Muscle of back (tissue), 13 donors: ENCODE measurements at places on chromosomes 3 and 15.

DNA sequence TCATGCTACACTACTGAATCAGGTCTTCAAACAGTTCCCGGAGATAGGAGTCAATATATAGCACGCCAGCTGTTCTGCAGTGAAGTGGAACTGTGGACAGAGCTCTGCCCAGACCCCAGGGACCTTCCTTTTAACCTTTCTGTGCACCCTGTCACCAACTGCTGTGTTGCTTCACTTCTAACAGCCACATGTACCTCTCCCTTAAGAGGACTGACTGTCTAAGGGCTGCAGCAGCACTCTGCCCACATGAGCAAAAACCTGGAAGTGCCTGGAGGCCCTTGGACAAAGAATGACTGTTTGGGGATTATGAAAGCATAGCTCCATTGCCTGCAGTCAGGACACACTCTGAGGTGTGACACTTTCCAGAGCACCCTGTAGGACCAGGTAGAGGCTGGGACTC is 88.3 kb upstream of the CTNNB1 start:
- no peak for DNase-seq

- peak; percentile 73 for DNase-seq
Observed at GRCh38 chr15:73273181-73274002, 95.4 kb downstream of the HCN4 start.

- DNase-seq, result no peak
Observed at GRCh38 chr3:184135911-184136260, 728 bp downstream of the EIF2B5 start.

DNA sequence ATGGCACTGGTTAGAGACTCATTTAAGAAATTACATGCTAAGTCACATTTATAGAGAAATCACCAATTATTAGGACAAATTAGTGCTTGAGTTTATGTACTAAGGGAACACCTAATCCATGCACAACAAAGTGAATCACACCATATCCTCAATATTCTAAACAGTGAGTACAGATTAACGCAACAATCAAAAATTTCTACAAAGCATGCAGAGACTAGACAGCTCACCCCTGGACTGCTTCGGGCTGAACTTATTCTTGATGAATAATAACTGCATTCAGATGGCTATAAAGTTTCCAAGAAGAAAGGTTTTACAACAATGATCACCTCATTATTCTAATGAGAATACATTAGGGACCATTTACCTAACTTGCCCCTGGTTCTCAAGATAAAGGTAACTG is 66.5 kb downstream of the LRRFIP2 start:
- DNase-seq, result no peak

DNA sequence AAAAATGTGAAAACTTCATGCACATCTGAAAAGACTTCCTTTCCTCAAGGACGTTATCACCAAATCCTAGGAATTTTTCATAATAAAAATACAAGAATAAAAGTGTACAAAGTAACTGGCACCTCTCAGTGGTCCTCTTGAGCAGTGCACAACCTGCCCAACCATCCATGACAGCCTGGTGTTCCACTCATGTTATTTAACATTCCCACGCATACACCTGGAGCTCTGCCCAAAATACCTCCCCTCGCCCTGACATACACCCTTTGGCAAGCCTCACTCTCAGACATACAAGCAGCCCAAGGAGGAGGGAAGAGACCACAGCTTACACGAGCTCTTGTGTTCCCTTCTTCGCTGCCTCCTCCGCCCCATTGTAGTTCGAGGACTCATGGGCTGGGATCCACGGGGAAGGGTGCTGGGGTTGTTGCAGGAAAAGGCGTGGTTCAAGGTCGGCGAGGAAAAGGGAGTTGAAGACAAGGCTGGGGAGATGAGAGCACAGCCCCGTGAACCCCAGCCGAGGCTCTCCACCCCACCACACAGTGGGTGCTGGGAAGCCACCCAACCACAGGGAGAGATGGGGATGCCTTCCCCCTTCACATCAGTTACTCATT is 23.3 kb downstream of the GRIP2 start:
- no peak for DNase-seq

DNA sequence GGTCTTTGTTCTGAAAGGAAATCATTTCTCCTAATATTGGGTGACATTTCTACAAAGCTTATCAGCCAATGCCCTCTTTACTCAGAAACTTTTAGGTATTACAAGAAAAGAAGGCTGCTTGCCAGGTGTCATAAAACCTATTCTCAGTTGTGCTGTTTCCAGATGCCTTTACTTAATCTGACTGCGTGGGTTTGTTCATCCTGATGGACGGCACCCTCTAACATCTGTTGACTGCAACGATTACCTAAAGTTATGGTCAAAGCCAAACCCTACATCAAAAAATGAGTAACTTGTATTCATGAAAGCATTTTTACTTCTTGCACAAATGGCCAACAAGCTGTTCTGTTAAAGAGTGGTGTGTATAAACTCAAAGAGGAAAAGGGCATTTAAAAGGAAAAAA is 207.7 kb upstream of the PDZRN3 start:
- DNase-seq, result no peak

GRCh38 chr15:76904461-76905012 is 603 bp downstream of the SCAPER start:
- DNase-seq, result peak; percentile 77

DNA sequence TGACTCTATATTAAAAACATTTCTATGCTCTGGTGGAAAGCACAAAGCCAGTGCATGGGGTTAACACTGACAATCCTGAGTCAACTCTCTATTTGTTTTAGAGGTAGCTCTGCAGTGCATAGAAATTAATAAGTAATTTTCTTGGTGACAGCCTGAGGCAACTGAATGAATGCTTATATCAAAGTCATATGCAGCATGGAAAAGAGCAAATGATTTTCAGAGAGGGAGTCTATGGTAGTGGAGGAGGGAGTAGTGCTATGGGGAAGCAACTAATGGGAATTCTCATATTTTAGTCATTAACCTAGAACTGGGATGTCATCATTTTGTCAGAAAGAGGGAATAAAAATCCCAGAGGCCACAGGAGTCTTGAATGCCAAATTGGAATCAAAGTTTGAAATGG is 99.1 kb downstream of the CLSTN2 start:
- no peak for DNase-seq

GRCh38 chr3:10373686-10374261 is 52.9 kb upstream of the SEC13 start:
- DNase-seq, result no peak

GRCh38 chr3:126573492-126574117 is 14.9 kb upstream of the C3orf22 start:
- DNase-seq, result no peak

DNA sequence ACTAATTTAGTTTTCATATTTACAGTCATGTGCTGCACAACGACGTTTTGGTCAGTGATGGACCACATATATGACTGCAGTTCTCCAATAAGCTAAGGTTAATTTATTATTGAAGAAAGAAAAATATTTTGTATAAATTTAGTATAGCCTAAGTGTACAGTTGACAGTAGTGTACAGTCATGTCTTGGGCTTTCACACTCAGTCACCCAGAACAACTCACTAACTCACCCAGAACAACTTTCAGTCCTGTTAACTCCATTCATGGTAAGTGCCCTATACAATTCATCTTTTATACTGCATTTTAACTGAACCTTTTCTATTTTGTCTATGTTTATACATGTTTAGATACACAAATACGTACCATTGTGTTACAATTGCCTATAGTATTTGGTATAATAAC is 3.8 kb upstream of the GABRR3 start:
- no peak for DNase-seq

GRCh38 chr3:24533561-24534193 is 39.0 kb upstream of the THRB start:
- DNase-seq, result no peak

DNA sequence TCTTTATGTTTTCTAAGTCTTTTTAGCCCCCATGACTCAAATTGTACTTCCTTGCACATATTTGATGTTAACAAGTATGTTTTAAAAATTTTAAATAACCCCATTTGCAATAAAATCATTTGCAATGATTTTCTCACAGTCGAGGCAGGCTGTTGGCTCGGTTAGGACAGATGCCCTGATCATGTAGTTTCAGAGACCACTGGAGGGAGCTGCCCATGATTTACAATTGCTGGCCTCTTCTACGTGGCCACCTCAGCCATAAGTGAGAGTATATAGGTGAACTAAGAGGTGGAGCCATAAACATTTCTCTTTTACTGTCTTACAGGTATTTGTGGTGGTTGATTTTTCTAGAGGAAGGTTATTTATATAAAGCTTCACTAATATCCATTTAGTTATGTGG is 1.7 kb downstream of the DTWD1 start:
- no peak for DNase-seq

DNA sequence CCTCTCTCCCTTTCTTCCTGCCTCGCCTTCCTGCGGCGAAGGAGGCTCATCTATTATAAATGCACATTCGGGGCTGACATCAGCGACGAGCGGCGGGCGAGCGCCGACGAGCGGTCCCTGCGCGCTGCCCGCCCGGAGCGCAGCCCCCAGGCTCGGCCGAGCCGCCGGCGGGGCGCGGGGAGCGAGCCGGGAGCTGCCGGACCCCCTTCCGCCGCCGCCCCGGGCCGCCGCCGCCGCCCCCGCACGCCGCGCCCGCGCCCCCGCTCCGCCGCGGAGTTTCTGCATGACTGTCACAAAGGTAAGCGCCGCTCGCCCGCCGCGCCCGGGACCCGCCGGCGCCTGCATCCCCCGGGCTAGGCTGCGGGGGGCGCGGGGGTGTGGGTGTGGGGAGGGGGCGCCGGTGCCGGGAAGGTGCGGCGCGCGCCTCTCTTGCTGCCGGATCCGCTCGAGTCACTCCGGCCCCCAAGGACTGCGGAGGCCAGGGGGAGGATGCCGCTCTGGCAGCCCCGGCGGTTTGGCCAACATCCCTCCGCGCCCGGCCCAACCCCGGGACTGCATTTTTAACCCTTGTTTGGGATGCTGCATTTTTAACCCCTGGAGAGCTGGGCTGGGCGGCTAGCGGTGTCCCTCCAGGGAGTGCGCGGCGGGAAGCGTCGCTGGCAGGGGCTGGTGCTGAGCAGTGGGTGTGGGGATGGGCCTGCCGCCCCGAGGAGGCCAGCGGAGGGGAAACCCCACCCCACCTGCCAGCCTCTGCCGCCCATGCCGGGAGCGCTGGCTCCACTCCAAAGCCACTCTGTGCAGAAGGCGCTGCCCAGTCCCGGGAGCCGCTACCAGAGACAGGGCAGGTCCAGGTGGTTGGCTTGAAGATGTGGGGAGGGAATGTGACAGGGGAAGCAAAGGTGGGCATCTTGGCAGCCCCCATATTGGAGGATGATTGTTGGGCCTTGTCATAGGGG is at the start of gene CORO2B:
Gene CORO2B, plus strand, starts transcription at position 14 of the 956 bp plus-strand sequence. Its CDS starts 270 bp downstream, at position 284.
- DNase-seq, result peak; percentile 59

DNA sequence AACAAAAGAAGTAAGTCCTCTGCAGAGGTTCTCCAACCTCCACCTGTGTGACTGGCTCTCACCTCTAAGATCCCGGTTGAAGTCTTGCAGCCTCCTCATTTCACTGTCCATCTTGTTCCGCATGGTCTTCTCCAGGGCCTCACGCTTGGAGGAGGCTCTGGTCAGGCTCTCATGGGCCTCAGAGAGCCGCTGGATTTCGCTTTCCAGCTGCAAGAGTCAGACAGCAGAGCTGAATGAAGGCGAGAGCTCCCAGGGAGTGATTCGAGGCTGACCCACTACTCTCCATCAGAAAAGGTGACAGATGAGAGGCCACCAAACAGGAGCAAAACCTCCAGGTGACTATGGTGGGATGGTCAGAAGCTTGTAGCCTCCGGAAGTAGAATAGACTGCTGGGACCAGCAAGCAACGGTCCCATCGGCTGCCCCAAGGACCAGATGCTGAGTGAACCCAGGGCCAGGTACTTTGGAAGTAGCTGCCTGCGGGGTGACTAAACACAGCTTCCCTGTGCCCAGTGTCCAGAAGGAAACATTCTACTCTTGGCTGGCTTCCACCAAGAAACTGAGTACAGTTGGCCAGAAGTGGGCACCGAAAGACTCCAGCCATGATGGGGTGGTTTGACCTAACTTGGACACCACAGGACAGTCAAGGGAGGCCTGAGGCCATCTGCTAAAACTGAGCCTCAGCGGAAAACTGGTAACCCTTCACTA is 7.9 kb downstream of the AMOTL2 start:
- DNase-seq, result no peak

DNA sequence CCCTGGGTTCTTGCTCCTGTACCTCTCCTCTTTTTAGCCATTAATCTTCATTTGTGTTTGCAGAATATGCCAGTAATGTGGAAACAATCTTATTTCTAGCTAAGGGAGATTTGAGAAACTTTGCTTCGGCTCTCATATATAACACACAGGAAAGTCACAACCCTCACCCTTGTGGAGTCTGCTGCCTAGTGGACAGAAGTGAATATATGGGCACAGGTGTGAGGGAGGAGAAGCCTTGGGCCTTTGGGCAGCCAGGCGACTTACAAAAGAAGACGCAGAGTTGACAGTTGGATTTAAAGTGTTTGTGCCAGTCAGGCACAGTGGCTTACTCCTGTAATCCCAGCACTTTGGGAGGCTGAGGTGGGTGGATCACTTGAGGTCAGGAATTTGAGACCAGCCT is 181.8 kb upstream of the TBL1XR1 start:
- DNase-seq, result no peak

- no peak for DNase-seq
Observed at GRCh38 chr15:91880373-91880772, 26.9 kb downstream of the SLCO3A1 start.

GRCh38 chr15:71385457-71385856 is 270.2 kb downstream of the THSD4 start:
- no peak for DNase-seq

- peak; percentile 21 for DNase-seq
Observed at GRCh38 chr15:26773067-26773877, 406 bp upstream of the GABRB3 start.

- no peak for DNase-seq
Observed at GRCh38 chr3:154129625-154130024, 8.4 kb downstream of the ARHGEF26 start.

DNA sequence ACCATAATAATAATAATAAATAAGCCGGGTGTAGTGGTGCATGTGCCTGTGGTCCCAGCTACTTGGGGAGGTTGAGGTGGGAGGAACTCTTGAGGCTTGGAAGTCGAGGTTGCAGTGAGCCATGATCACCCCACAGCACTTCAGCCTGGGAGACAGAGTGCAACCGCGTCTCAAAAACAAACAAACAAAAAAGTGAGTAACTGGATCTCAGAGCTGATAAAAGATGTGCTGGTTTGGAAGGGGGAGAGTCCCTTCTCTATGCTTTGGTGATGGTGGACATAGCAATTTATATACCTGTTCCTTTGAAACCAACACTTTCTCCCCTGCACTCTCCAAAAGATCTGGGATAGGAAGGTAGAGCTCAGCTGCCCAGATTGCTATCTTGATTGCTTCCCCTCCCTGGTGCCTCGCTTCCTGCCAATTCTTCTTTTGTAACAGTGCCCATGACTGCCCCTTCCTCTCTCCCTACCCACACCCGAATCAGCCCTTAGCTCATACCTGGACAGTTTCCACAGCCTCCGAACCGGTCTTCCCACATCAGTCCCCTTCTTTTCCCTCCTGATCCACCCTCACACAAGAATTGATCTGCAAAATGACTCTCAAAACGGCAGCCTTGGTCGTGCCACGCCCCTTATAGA is 55.1 kb upstream of the UBE2E1 start:
- DNase-seq, result no peak

GRCh38 chr3:172648747-172649146 is 62.1 kb downstream of the NCEH1 start:
- DNase-seq, result no peak

DNA sequence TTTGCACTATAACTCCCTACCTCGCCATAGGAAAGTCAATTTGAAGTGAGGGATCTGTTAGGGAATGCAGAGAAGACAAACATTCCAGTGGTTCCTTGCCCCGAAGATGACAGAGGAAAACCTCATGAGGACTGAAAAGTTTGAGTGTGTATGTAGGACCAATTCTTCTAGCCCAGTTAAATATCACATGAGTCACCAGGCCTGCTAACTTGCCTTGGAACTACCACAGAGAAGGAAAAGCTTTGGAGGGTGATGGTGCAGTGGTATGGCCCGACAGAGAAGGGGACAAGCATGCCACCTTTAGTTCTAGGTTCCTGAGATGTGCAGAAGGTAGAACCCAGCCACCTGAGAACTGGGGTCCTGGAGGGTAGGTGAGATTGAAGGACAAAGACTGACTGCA is 2.6 kb upstream of the UPK1B start:
- DNase-seq, result no peak
